ENCODE measurements at places on chromosomes 2 and 18.

DNA sequence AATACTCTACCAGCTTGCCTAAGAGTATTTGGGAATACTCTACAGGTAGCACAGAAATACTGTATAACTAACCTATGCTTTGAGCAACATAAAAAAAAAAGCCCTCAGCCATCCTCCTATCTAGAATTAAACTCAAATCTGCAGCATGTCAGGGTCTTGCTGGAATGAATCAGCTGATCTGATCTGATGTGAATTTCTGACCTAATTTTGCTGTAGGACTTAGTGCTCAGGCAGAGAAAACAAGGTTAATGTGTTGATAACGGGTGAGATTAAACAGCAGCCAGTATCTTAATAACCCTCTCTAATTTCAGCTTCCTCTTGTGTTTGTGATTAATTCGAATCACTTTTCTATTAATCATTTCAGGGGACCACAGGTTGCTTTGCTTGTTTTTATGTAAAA is 16.3 kb downstream of the NYAP2 start:
- DNase-seq = no peak

DNA sequence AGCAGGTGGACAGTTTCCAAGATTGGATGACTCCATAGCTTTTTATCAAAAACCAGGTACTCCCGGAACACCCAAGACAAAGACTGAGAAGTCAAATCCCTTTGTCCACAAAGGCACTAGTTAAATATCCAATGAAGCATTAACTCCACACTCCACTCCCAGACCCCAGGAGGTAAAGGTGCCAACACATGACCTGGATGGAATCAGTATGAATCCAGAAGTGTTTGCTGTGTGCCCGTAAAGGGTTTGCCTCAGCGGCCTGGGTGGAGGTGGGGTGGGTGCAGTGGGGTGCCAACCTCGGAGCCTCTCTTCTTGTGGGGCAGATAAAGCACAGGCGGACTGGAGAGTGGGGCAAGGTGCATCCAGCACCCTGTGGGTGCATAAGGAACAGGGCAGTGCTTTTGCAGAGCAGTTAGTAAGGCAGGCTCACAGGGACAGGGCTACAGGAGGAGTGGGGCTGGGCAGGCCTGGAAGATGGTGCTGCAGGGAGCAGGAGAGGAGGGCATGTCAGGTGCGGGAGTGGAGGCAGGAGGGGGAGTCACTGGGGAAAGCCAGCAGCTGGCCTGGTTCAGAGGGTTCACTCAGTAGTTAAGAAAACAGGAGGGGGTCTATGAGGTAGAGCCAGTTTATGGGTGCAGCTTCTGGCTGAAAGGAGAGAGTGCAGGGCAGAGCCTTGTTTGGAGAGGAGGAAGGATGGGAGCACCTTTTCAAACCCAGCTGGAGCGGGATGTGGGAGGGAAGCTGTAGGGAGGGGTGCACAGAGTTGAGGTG is 208.4 kb upstream of the SMAD2 start:
- DNase-seq = no peak

DNA sequence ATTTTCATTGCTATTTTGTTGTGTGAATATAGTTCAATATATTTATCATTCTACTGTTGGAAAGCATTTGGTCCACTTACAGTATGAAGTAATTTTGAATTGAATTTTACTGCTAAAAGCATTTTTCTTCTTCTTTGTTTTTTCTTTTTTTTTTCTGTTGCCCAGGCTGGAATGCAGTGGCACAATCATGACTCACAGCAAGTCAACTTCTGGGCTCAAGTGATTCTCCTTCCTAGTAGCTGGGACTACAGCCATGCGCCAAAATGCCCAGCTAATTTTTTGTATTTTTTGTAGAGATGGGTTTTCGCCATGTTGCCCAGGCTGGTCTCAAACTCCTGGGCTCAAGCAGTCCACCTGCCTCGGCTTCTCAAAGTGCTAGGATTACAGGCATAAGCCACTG is 2.4 kb upstream of the ETAA1 start:
- DNase-seq = no peak

DNA sequence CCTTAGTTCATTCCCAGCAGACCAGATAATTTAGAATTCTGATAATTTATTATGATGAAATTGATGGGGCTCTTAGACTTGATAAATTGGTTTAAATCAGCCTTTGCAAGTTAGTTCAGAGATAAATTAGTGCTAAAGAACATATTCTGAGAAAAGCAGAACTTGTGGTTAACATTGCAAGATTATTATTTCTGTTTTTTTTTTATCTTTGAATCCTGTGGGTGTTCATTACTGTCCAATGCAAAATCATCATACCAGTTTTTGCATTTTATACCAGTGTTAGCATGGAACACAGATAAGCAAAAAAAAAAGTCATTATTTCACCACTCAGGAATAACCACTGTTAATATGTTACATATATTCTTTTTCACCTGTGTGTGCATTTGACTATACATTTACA is 9.1 kb downstream of the SEPTIN2 start:
- no peak for DNase-seq

DNA sequence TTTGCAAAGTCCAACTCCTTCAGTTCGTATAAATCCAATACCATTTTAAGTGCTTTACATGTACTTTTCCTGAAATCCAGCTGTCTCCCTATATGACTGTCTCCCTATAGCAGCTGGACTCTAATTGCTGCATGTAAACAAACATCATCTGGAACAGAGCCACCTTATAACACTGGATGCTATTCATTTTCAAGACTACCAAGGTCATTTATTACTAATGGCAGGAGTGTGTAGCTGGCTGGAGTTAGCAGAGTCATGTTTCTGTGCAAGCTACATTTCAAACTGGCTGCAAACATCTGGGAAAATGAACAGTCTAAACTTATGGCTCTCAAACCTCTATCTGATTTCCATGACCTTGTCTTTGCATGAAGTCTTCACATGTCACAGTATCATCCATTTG is 575.2 kb downstream of the PIK3C3 start:
- no peak for DNase-seq

- no peak for DNase-seq
Measured at GRCh38 chr2:4791488-4791887, 900.7 kb upstream of the SOX11 start.

GRCh38 chr2:235904585-235904931 is 263.6 kb downstream of the GBX2 start:
- no peak for DNase-seq

- no peak for DNase-seq
Measured at GRCh38 chr2:205680067-205680466, 2.2 kb upstream of the NRP2 start.

- DNase-seq = peak; percentile 86
Measured at GRCh38 chr2:68643011-68643873, at the start of gene PROKR1. Gene PROKR1, plus strand, starts transcription at chr2:68643579. Its CDS starts 2,243 bp downstream, at chr2:68645822.

DNA sequence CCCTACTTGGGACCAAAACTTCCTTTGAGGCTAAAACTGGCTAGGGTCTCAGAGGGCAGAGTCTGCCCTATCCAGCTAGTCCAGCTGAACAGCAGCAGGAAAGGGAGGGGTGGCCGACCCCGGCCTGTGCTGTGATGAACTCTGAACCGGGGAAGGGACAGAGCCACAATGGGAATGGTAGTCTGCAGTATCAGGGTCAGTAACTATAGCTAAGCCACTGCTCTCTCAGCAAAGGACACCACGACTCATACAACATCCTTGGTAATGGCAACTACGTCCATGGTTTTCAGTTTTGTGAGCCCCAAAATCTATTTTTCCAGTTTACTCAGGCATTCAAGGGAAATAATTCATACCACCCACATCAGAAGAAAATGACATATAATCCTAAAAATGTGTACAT is 75.2 kb downstream of the NBAS start:
- DNase-seq = no peak

DNA sequence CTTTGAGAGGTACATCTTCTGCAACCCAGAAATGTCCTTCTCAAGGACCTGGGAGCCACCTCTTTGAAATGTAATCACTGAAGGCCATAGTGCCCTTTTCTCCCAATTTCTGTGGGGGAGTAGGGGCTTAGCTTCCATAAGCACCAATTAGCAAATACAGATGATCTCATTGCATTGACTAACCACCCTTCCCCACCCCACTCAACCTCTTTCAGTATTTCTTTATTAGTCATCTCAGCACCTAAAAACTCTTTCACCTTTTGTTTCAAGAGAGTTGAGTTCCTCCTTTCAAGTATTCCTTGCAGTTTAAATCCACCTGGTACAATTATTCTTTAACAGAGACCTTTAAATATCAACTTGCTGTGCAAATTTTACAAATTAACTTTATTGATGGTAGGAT is 1011.8 kb upstream of the CDH2 start:
- no peak for DNase-seq

- no peak for DNase-seq
Measured at GRCh38 chr2:56334622-56335021, 150.8 kb downstream of the CCDC85A start.

- DNase-seq = no peak
Measured at GRCh38 chr2:109298851-109299250, 169.8 kb downstream of the SH3RF3 start.

- no peak for DNase-seq
Measured at GRCh38 chr2:233165895-233166661, 85.4 kb upstream of the ATG16L1 start.

DNA sequence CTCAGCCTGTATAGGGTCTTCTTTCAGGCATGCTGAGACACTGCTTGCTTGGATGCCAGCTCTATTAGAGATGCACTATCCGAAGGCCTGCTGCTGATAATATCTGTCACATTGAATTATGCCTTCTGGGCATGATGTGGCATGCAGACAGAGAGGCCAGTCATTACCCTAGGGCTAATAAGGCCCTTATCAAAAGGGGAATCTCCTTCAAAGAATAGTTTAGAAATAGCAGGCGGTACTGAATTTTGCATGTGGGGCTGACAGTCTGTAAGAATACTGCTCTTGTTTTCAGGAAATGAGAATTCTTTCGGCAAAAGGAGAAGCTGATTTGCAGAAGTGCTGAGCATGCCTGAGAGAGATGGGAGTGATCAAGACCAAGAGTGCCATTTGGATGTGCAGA is 13.1 kb upstream of the LHCGR start:
- DNase-seq = no peak

GRCh38 chr2:95530734-95531133 is 46.2 kb upstream of the TRIM43B start:
- DNase-seq = no peak

DNA sequence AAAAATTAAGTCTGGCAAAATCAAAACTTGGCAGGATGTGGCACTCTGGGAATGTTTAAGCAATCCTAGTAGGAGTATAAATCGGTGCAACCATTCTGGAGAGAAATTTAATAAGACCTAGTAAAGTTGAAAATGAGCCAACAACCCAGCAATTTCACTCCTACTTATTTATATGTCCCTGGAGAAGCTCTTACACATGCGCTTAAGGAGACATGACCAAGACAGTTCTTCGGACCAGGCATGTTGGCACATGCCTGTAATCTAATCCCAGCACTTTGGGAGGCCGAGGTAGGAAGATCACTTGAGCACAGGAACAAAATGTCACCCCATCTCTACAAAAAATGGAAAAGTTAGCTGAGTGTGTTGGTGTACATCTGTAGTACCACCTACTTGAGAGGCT is 374.6 kb upstream of the LYPD1 start:
- DNase-seq = no peak

DNA sequence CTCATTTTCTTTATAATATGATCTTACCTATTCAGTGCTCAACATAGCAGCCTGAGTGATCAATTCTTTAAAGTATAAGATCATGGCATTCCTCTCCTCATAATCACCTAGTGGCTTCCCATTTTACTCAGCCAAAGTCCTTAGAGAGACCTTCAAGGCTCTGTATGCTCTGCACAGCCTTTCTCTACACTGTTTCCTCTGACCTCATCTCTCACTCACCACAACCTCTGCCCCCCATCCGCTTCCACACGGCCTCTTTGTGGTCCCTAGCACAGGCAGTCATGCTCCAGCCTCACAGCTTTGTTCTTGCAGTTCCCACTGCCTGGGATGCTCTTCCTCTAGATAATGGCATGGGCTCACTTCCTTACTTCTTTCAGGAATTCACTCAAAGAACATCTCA is 109.2 kb downstream of the HIBCH start:
- DNase-seq = no peak

DNA sequence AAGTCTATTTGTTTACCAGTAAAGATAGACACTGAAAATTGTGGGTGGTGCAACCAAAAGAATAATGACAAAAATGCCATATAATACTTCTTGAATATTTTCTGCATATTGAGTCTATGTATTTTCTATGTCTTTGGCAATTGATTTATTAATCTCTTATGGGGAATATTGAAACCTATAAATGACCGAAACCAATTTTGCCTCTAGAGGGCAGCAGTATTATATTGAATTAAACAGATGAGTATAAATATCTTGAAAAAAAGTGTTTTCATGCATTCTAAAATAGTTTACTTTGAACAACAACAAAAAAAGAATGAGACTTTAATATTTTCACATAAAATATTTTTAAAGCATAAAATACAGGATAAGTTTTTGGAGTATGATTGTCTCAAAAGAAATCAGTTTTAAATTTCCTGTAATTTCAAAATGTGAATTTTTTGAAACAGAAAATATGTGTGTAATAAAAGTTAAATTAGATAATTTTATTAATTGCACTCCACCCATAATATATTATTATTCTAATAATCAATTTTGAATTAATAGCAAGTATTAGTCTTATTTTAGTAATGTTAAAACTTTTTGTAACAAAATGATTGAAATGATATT is 49.9 kb upstream of the CALCRL start:
- DNase-seq = no peak

DNA sequence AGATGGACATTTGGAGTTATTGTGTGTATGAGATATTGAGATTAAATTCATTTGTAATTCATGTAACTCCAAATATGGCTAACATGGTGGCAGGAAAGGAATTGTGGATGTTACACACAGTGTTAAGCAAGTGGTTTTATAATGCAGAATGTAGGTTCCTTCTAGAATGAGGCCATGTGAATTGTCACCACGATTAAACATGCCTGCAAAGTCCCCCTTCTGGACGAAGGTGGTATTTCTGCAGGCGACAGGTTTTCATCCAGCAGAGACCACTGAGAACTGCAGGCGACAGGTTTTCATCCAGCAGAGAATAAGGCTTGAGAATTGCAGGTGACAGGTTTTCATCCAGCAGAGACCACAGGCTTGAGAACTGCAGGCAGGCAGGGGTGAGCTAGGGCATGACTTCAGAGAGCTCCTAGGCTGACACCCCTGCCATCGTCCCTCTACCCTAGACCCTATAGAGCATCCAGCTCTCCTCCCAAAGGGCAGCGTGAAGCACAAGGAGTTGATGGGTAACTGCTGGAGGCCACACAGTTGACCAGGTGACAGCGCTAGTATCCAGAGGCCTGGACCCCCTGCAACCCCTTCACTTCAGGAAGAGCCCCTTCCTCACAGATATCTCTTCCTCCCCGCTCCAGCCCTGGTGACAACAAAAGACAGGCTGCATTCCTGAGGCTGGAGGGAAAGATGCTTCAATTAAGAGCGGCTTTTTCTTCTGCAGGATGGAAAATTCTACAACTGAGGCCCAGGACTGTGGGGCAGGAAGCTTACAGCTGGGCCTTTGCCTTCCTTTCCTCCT is 175.8 kb downstream of the LOXHD1 start:
- DNase-seq = no peak

GRCh38 chr2:147405651-147406050 is 439.2 kb upstream of the ACVR2A start:
- no peak for DNase-seq
